ENCODE measurements at places on chromosomes 4 and X. TPM values are rescaled to one million over a fixed set of nuclear protein-coding genes. Genes with fewer than 3 reads are reported as not detected.
A peak's percentile ranks its signal among the peaks of the same experiment; 100 is the strongest.

DNA sequence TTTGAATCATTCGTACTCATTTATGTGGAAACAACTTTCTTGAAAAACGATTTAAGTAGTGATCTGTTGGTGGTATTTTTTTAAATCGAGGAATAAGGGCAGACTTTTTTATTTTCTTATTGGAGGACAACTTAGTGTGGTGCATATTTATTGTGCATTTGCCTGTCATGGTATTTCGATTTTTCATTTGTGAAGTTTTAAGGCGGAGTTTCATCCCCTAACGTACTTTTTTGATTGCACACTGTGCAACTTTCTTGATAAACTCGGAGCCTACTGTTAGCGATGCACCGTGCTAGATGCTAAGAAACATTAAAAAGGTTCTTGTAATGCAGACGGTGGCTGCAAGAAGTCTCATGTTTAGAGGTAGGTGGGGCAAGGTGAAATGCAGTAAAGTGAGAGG is 1.4 kb downstream of the ZFX start:
- DNase-seq = no peak

- no peak for DNase-seq
These were observed 107.3 kb upstream of the RAI2 start for GRCh38 chrX:17968367-17968766.

The ERVMER34-1 gene
- total RNA-seq = 6.2 TPM

- DNase-seq = no peak
These were observed 6.8 kb downstream of the MECP2 start for GRCh38 chrX:154090731-154091130.

DNA sequence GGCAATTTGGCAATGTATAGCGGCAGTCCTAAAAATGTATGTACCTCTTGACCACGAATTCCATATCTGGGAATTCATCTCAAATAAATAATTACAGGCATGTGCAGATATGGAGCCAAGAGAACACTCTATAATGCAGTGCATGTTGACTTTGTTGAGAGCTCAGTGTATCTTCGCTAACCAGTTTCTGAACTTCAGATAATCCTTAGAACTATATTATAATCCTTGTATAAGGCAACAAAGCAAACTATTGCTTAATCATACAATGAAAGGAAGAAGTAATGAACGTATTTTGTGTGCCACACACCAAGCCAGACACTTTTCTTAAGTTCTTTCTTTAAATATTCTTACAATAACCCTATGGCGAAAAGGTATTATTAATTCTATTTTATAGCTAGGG is 168.5 kb downstream of the SMIM20 start:
- DNase-seq = no peak

The ALPK1 gene
- total RNA-seq = 20.3 TPM

The MAP9 gene
- 13.2 TPM for total RNA-seq

GRCh38 chr4:154120690-154121345 is 331.9 kb upstream of the SFRP2 start:
- DNase-seq = no peak

GRCh38 chrX:40104630-40104984 is 6.8 kb upstream of the BCOR start:
- peak; percentile 65 for DNase-seq

The MAGEB6 gene
- not detected for total RNA-seq

The RAB41 gene
- total RNA-seq = not detected

The SEL1L3 gene
- 49.4 TPM for total RNA-seq

The CLDN2 gene
- total RNA-seq = not detected

DNA sequence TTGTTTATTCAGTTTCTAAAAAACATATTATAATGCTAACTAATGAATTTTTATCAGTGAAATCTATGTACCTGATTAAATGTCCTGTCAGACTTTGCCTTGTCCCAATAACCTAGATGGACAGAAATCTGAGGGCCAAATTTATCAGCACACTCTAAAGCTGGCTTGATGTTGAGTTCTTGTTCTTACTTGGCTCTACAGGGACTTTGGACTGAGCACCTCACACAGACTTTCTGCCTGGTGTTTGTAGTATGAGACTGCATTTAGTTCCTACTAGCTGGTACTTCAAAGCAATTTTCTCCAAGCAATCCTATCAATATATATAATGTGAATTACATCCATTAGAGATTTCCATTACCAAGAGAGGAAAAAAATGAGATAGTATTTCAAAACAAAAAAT is 37.8 kb downstream of the INTS12 start:
- DNase-seq = no peak

- no peak for DNase-seq
These were observed 10.5 kb downstream of the NSG1 start for GRCh38 chr4:4397441-4397819.

The KDR gene
- 0.37 TPM for total RNA-seq

GRCh38 chr4:663438-664428 is 10.3 kb downstream of the ATP5ME start:
- no peak for DNase-seq

GRCh38 chr4:108227923-108228322 is 59.2 kb upstream of the LEF1 start:
- no peak for DNase-seq

The PAGE4 gene
- total RNA-seq = not detected

GRCh38 chr4:147594107-147594506 is 23.1 kb upstream of the TMEM184C start:
- DNase-seq = no peak

GRCh38 chr4:72690771-72691170 is 121.8 kb upstream of the ADAMTS3 start:
- DNase-seq = no peak

The NIPAL1 gene
- 6.8 TPM for total RNA-seq

- peak; percentile 29 for DNase-seq
These were observed 102.6 kb downstream of the FSTL5 start for GRCh38 chr4:162061214-162061613.

- DNase-seq = no peak
These were observed 124.1 kb upstream of the SLIT2 start for GRCh38 chr4:20127626-20128025.

The PAGE2 gene
- total RNA-seq = not detected

DNA sequence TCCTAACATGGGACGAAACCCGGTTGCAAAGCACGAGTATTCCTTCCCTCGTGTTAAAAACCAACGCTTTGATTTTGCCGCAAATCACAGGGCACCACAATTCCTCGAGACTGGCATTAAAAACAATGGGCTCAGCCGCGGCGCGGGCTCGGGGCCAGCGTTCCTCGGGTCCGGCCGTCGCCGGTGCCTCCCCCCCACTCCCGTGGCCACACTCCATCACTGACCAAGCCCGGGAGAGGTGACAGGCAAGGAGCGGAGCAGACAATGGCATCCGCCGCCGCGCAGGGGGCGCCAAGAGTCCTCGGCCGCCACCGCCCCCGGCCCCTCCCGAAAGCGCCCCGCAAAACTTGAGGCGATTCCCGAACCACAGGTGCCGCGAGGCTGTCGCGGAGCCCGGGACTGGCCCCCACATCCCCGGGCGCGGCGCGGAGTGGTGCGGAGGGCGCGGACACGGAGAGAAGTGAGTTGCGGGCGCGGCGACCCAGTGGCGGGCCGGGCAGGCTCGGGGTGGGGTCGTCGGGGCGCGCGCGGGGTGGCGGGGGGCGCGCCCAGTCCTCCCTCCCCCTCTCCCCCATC is 445 bp downstream of the AP1S2 start:
- peak; percentile 39 for DNase-seq

The ARMCX1 gene
- total RNA-seq = not detected

The CORIN gene
- total RNA-seq = 1.0 TPM

The EMD gene
- 94.5 TPM for total RNA-seq

The GAGE12E gene
- not detected for total RNA-seq

DNA sequence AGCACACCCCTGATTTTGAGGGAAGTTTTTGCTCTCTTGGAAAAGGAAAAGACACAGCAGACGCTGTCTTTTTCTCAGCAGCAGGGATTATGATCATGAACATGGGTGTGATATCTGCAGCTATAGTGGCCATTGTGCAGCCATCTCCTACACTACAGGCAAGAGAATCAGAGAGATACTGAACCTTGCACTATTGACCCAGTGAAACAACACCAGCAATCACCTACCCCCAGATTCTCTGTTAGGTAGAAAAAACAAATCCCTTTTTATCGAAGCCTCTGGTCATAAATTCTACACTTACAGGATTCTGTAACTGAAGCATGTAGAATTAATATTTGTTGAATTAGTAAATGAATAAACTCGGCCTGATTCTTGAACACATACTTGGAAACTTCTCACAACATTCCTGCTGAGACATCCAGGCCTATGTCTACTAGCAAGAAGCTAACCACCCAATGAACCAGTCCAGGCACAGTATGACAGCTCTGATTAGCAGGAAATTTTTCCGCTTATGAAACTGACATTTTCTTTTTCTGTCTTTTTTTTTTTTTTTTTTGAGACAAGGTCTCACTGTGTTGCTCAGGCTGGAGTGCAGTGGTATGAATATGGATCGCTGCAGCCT is 5.0 kb upstream of the AFAP1 start:
- DNase-seq = no peak

DNA sequence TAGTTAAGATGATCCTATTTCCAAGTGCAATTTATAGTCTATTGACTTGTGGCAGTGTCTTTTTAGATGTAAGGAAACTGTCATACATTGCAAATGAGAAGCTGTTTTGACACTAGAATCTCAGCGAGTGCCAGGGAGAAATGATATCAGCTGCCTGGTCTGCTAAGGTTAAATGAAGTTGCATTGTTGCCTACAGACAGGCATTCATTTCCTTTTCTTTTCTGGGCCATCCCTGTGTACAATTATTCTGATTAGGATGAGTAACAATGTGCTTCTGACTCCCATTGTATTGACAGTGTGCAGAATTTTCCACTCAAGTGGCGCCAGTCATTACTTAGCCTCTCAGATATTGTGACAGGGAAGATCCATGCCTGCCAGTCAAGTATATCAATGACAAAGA is 231.2 kb downstream of the GPAT3 start:
- no peak for DNase-seq

GRCh38 chr4:39539089-39539611 is 11.9 kb upstream of the UGDH start:
- DNase-seq = no peak

GRCh38 chr4:118398226-118399090 is 45.7 kb upstream of the PRSS12 start:
- DNase-seq = peak; percentile 6

- no peak for DNase-seq
These were observed 87.8 kb downstream of the CLNK start for GRCh38 chr4:10596586-10597290.

- DNase-seq = no peak
These were observed 299.9 kb downstream of the PPP4R3C start for GRCh38 chrX:27163236-27163635.

- DNase-seq = no peak
These were observed 634 bp downstream of the APOO start for GRCh38 chrX:23907111-23907497.

The GPRASP1 gene
- total RNA-seq = 2.0 TPM

The RHOH gene
- total RNA-seq = not detected

The RGN gene
- not detected for total RNA-seq

Data from MCF 10A (cell line).